ENCODE measurements at places on chromosomes 12 and 14. TPM values are rescaled to one million over a fixed set of nuclear protein-coding genes. Genes with fewer than 3 reads are reported as not detected.

DNAJC22 gene
- 0.05 TPM for total RNA-seq

SRGAP1 gene
- not detected for total RNA-seq

MANSC4 gene
- total RNA-seq = not detected

TAS2R31 gene
- 1.9 TPM for total RNA-seq

PCED1B gene
- total RNA-seq = 62.2 TPM

KRT79 gene
- total RNA-seq = not detected

GPD1 gene
- 0.40 TPM for total RNA-seq

PNP gene
- 210 TPM for total RNA-seq

STXBP6 gene
- not detected for total RNA-seq

NPFF gene
- not detected for total RNA-seq

FOXG1 gene
- not detected for total RNA-seq

DNA sequence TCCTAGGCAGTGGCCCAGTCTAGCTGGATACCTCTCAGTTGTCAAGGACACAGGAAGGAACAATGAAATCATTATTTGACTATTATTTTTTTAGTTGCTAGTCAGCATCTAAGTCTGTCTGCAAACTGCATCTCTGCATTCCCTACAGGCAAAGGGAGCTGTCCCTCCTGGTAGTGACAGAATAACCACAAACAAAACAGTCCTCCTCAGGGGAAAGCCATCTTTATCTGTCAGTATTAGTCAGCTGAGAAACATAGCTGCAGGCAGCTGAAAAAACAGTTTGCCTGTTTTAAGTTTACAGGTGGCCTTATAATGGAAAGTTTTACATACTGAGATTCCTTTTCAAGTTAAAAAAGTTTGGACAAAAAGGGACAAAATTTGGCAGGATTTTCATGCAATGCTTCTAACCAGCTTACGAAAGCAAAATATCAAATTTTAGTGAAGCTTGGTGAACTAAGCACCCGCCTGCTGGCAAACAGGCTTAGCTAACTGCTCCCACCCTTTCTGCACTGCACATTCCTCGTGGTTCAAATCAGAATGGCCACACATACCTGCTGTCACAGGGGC is 29.5 kb downstream of the SLC25A21 start:
- no peaks in the 10 kb centered on the region for H3K4me1 ChIP-seq
- H3K27ac ChIP-seq = no peak overlapping the region
- no peaks in the 10 kb centered on the region for H3K36me3 ChIP-seq
- no peaks in the 10 kb centered on the region for H3K27me3 ChIP-seq
- H3K4me3 ChIP-seq = no peak overlapping the region

GRCh38 chr14:71720978-71721624 is 211.1 kb upstream of the RGS6 start:
- H3K27ac ChIP-seq = no peak overlapping the region
- H3K27me3 ChIP-seq = no peaks in the 10 kb centered on the region
- peaks cover 50% of the 10 kb centered on the region for H3K36me3 ChIP-seq
- peak; percentile 37 for DNase-seq
- no peak overlapping the region for H3K4me3 ChIP-seq

GRCh38 chr12:64781280-64782190 is 22.3 kb upstream of the GNS start:
- H3K36me3 ChIP-seq = no peaks in the 10 kb centered on the region
- no peak overlapping the region for H3K27ac ChIP-seq
- peaks cover 17% of the 10 kb centered on the region for H3K4me1 ChIP-seq
- peak overlapping the region; percentile 65 for H3K4me3 ChIP-seq
- no peak for DNase-seq
- H3K27me3 ChIP-seq = peaks cover 68% of the 10 kb centered on the region

GRCh38 chr12:22631863-22632463 is 7.0 kb downstream of the ETNK1 start:
- no peaks in the 10 kb centered on the region for H3K27me3 ChIP-seq
- no peak for DNase-seq
- H3K4me3 ChIP-seq = no peak overlapping the region
- H3K4me1 ChIP-seq = peaks cover 55% of the 10 kb centered on the region
- H3K27ac ChIP-seq = no peak overlapping the region

- no peak for DNase-seq
- peaks cover 28% of the 10 kb centered on the region for H3K27me3 ChIP-seq
- no peak overlapping the region for H3K4me3 ChIP-seq
- H3K36me3 ChIP-seq = no peaks in the 10 kb centered on the region
Observed at GRCh38 chr12:40117818-40118217, 11.9 kb upstream of the SLC2A13 start.

DNA sequence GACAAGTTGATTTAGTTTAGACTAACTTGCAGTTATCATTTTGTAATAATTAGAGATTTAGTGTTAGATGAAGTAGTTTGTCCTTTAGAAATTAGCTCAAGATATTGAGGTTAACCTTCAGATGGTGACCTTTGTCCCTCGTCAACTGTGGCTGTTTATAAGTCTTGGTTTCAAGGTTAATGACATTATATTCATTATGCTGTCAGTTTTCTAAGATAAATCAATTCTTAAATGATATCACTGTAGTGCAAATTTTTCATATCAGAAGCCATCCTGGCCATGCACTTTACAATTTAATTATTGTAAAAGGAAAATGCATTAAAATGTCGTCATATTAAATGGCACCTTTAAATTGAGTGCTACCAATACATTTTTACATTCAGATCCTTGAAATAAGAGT is 19.6 kb upstream of the PPFIA2 start:
- H3K27me3 ChIP-seq = no peaks in the 10 kb centered on the region
- no peak for DNase-seq
- H3K4me3 ChIP-seq = no peak overlapping the region

DNA sequence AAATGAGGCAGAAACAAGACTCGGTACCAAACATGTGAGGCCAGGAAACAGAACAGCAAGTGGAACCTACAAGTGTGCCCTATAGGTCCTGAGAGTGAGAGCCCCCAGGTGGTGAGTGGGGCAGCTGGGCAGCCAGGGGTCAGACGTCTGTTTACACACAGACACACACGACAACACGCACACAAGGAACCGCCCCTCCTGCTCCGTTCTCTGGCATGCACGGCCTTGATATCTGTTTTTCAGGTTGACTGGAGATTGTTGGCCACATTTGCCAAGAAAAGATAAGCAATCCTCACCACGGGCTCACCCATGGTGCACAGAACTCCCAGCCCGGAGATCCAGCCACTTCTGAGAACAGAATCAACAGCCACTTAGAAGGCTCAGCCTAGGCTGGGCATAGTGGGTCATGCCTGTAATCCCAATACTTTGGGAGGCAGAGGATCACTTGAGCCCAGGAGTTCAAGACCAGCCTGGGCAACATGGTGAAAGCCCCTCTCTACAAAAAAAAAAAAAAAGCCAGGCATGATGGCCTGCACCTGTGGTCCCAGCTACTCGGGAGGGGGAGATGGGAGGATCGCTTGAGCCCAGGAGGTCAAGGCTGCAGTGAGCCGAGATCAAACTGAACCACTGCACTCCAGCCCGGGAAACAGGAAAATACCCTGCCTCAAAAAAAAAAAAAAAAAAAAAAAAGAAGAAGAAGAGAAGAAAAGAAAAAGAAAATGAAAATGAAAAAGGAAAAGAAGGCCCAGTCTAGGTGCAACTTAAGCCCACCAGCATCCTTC is 19.4 kb upstream of the EIF5 start:
- peaks cover 2% of the 10 kb centered on the region for H3K4me1 ChIP-seq
- H3K27me3 ChIP-seq = peaks cover 12% of the 10 kb centered on the region
- H3K27ac ChIP-seq = no peak overlapping the region
- H3K4me3 ChIP-seq = no peak overlapping the region

GRCh38 chr12:27112871-27113270 is 30.5 kb upstream of the C12orf71 start:
- peaks cover 2% of the 10 kb centered on the region for H3K27me3 ChIP-seq
- H3K36me3 ChIP-seq = peaks cover 20% of the 10 kb centered on the region
- peaks cover 35% of the 10 kb centered on the region for H3K4me1 ChIP-seq
- no peak overlapping the region for H3K4me3 ChIP-seq
- no peak for DNase-seq

DNA sequence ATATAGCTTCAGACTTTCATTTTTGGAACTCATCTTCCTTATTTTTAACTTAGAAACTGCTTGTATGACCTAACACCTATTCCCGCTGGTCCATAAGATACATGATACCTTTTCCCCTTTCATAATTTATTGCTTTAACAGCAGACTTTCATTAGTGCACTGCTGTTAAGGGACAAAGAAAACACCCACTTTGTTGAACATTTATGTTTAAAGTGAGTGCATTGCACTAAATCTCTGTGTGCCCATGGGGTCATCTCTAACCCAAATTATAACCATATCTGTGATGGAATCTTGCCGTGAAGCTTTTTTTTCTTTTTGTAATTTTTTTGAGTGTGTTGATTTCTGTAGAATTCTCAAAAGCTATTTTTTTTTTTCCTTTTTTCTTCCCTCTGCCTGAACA is 261.8 kb downstream of the TMTC2 start:
- H3K27ac ChIP-seq = no peak overlapping the region
- H3K4me3 ChIP-seq = no peak overlapping the region
- DNase-seq = no peak
- H3K36me3 ChIP-seq = no peaks in the 10 kb centered on the region

GRCh38 chr12:57727758-57728395 is 10.7 kb downstream of the AGAP2 start:
- H3K4me1 ChIP-seq = peaks cover 2% of the 10 kb centered on the region
- peaks cover 72% of the 10 kb centered on the region for H3K36me3 ChIP-seq
- H3K27me3 ChIP-seq = no peaks in the 10 kb centered on the region
- H3K27ac ChIP-seq = no peak overlapping the region
- DNase-seq = peak; percentile 15

- no peak overlapping the region for H3K27ac ChIP-seq
- H3K4me3 ChIP-seq = no peak overlapping the region
- H3K27me3 ChIP-seq = no peaks in the 10 kb centered on the region
- DNase-seq = no peak
Observed at GRCh38 chr14:33120966-33121365, 182.3 kb downstream of the NPAS3 start.

DNA sequence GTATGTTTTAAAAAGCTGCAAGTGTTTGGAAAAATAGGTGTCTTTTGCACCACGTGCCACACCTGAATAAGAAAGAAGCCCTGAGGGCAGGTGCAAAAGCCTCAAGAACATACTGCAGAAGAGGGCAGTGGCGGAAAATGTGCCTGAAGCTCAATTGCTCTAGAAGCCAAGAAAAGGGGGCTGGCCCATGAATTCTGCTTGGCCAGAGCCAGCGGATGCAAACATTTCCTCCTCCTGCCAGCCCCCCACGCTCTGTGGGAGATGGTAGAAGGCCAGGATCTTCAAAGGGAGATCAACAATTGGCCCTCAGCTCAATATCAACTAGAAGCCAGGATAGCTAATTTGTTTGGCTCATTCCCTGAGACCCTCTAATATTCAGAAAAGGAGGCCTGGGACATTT is 80.3 kb upstream of the TMEM132D start:
- H3K27me3 ChIP-seq = no peaks in the 10 kb centered on the region
- H3K4me3 ChIP-seq = no peak overlapping the region
- no peak overlapping the region for H3K27ac ChIP-seq

DNA sequence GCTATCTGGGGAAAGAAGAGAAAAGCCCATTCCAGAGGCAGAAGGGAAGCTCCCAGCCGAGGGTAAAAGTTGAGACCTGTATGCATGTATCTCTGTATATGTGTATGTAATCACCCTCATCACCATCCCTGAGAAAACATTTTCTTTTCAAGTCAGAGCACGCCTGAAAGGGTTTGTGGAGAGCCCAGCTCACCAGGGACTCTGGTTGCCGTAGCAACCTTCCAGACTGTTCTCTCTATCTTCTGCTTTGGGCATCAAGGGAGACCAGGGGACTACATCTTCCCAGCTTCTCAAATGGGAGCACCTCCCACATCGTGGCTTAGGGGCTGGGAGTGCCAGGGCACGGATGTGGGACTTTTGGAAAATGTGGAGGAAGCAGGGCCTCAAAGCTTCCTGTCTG is 93.5 kb downstream of the GALNT8 start:
- peaks cover 3% of the 10 kb centered on the region for H3K27me3 ChIP-seq
- no peak overlapping the region for H3K4me3 ChIP-seq
- H3K36me3 ChIP-seq = peaks cover 19% of the 10 kb centered on the region
- no peak overlapping the region for H3K27ac ChIP-seq
- no peak for DNase-seq

DNA sequence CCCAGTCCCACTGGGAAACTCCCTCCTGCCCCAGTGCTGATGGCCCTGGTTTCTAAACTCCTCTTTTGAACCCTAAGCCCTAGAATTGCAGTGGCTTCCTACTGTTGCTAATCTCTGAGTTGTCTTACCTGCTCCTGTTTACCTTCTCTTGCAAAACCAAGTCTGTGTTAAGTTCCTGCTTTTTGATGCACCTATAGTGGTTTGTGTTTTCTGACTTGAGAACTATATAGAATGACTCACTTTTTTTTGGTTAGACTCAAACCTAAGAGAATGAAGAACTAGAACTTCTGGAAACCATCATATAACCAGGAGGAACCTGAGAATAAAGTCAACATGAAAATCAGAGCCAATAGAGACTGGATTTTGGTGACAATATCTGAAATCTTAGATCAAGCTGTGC is 5.5 kb upstream of the GAS2L3 start:
- H3K4me3 ChIP-seq = no peak overlapping the region
- DNase-seq = no peak
- H3K27me3 ChIP-seq = peaks cover 33% of the 10 kb centered on the region
- no peaks in the 10 kb centered on the region for H3K36me3 ChIP-seq
- H3K27ac ChIP-seq = no peak overlapping the region

- H3K36me3 ChIP-seq = no peaks in the 10 kb centered on the region
- peaks cover 10% of the 10 kb centered on the region for H3K27me3 ChIP-seq
- H3K4me3 ChIP-seq = no peak overlapping the region
Observed at GRCh38 chr12:102510463-102510862, 30.1 kb upstream of the IGF1 start.

GRCh38 chr14:60640859-60641741 is 8.2 kb downstream of the SIX1 start:
- no peak for DNase-seq
- H3K4me3 ChIP-seq = no peak overlapping the region
- no peak overlapping the region for H3K27ac ChIP-seq
